Activated CD4-positive, alpha-beta memory T cell treated with anti-CD3 and anti-CD28 coated beads, Interleukin-2, amount 10 ng/mL, durations not matched to agents 7 days and 5 days (primary cell): ENCODE measurements at places on chromosomes 16 and 17. TPM values are rescaled to one million over a fixed set of nuclear protein-coding genes. Genes with fewer than 3 reads are reported as not detected.
A peak's percentile ranks its signal among the peaks of the same experiment; 100 is the strongest.

DNA sequence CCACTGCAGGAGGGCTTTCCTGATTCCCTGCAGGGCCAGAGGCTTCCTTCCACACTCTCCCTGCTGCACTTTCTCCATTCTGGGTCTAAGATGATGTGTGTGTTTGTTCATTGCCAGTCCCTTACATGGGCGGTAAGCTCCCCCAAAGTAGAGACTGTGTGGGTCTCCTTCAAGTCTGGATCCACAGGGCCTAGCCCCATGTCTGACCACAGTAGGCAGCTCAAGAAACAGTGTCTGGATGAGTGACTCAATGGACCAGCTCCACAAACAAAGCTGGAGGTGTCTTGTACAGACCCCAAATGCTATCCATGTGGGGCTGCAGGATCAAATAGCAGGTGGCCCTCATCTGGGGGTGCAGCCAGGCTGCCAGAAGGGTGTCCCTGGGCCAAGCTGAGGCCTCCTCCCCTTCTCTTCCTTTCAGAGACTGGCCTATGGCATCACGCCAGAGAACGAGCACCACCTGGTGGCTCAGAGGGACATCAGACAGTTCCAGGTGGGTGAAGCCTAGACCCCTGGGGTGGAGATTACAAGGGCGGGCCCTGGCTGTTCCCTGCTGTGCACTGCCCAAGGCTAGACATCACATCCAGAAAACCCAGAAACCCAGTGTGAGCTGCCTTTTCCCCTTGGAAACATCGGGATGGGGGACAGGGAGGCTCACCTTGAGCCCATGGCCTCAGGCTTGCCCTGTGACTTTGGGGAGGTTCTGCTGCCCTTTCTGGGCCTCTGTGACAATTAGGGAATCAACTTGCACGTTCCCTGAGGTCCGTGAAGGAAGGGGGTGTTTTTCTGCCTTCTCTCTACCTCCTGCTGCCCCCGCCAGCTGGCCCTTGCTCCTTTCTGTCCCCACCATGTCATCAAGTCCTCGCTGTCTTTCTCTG, 45.9 kb downstream of the SLC6A2 start:
- peak; percentile 46 for DNase-seq

GRCh38 chr16:918741-919657, 51.8 kb downstream of the LMF1 start:
- no peak for DNase-seq

DNA sequence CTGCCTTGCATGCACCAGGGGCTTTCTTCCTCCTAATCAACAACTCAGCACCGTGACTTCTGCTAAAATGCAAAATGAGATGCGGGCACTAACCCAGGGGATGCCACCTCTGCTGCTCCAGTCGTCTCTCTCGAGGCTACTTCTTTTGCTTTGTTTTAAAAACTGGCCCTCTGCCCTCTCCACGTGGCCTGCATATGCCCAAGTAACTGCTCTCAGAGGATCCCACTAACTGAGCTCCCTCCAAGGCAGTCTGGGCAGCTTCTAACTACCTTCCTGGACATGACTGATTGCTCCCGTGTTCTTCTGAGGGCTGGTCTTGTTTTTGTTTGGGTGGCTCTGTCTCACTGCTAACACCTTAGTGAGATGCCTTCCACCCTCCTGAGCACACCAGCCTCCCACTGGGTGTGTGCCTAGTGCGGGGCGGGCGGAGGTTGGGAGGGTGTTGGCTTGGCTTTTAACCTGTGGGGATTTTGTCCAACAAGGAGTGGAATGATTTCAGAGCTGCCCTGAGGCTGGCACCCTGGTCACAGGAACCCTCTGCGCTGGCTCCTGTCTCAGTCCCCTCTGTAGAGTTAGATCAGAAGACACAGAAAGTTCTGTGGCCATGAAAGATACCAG, 8.9 kb upstream of the LGALS9 start:
- no peak for DNase-seq

DNA sequence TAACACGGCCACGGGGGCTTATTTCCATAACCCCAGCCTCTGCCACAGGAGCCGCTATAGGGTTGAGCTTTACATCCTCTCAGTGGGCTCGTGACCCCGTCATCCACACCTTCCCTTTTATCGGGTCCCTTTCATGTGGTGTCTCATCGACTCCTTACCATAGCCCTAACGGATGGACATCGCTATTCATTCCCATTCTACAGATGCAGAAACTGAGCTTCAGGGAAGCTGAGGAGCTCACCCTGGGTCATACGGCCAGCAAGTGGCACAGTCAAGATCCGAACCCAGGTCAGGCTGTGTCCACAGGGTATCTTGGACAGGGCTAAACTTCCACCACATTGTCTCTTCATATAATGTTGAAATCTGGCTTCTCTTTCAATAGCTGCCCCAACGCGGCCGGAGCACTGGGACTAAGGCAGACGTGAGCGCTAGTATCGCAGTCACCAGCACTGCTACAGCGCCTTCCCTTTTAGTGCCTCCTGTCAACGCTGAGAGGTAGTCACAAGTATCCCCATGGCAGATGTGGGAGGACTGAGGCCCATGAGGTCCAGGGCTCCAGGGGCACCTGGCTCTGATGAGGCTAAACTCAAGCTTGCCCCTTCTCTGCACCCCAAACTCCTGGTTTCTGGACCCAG, 50.8 kb downstream of the SOCS1 start:
- no peak for DNase-seq

- DNase-seq, result no peak
These were observed 52.2 kb upstream of the STH start for GRCh38 chr17:45946841-45947256.

- DNase-seq, result no peak
These were observed 236.1 kb upstream of the TNRC6C start for GRCh38 chr17:77722366-77722765.

GRCh38 chr17:50211249-50212120, 10.1 kb upstream of the COL1A1 start:
- no peak for DNase-seq

DNA sequence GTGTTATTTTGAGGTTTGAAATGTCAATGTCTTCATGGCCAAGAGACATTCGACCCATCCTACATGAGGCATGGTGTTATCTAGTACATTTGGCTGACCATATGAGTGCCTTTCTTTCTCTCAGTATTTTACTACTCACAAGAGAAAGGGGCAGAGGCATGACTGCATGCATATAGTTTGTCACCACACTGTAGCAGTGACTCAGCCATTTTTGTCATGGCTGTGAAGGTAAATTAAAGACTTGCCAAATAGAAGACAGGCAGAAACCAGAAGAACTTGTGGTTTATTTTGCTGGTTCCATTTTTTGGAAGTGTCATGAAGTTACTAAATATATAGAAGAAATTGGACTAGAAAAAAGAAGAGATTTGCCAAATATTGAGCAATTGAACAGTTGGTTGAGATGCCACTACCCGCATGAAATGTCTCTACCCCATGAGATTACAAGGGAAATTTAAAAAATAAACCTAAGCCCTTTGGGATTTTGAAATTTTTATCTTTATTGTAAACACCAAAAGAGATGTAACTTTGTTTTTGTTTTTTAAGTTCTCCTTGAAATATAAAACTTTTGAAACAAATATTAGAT, 170.3 kb downstream of the CHD9 start:
- no peak for DNase-seq

- no peak for DNase-seq
These were observed 11.7 kb downstream of the RHBDL3 start for GRCh38 chr17:32277284-32277683.

GRCh38 chr17:27669850-27670249, 38.9 kb downstream of the LGALS9 start:
- DNase-seq, result no peak

DNA sequence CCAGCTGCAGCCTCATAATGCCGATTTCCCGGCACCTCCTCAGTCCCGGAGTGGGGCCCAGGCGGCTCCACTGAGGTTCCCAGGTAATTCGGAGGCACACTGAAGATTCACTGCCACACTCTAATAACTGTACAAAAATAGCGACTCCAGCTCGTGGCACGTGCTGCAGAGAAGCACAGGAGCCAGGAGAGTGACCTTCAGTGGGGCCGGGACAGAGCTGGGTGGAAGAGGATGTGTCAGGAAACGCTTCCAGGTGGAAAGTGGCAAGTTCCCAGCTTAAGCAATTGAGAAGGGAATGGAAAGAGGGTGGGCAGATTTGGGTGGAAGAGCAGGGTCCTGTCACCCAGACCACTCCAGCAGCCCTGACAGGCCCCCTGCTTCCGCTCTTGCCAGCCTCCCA, 3.1 kb upstream of the TRAP1 start:
- DNase-seq, result no peak

GRCh38 chr16:18948372-18949020, 22.3 kb upstream of the SMG1 start:
- DNase-seq, result no peak

DNA sequence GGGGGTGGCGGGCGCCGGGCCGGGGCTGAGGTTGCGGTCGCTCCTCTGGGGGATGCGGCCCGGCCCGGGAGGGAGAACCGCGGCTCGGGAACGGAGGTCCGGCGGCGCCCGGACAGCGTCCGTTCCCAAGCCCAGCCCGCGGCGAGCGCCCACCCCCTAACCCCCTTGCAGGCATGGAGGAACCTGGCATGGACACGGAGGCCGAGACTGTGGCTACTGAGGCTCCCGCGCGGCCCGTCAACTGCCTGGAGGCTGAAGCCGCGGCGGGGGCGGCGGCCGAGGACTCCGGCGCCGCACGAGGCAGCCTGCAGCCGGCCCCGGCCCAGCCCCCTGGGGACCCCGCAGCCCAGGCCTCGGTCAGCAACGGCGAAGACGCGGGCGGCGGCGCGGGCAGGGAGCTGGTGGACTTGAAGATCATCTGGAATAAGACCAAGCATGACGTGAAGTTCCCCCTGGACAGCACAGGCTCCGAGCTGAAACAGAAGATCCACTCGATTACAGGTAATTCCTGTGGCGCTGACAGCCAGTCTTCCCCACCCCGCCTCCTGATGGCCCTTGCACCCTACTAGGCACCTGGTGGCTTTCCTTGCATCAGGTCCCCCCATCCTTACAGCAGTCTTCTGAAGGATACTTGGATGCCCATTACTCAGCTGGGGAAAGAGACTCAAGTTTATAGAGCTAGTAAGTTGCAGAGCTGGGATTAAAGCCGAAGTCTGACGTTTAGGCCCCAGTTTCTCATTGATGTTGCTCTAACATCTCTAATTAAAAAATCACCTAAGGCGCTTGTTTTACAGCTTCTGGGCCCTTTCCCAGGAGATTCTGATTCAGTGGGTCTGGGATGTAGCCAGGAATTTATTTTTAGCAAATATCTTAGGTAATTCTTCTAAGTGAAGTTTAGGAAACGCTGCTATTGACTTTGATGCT, 514 bp downstream of the UBFD1 start:
- DNase-seq, result peak; percentile 28

DNA sequence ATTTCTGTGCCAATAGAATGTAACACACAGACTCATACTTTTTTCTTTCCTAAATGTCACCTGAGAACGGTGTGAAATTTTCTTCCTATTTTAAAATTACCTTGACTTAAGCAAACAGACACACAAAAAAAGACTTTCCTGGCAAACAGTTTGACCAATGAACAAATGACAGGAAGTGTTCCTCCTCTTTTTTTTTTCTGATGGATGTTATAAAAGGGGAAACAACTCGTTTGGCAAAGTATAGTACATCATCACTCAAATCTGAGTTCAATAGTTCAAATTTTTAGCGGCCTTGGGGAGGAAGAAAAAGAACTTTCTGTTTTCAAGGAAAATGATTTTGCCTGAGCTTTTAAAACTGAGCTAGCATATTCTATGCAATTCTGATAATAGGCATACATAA, 19.8 kb downstream of the HS3ST3A1 start:
- DNase-seq, result no peak

- no peak for DNase-seq
These were observed 7.1 kb upstream of the SLC5A11 start for GRCh38 chr16:24838554-24839266.

DNA sequence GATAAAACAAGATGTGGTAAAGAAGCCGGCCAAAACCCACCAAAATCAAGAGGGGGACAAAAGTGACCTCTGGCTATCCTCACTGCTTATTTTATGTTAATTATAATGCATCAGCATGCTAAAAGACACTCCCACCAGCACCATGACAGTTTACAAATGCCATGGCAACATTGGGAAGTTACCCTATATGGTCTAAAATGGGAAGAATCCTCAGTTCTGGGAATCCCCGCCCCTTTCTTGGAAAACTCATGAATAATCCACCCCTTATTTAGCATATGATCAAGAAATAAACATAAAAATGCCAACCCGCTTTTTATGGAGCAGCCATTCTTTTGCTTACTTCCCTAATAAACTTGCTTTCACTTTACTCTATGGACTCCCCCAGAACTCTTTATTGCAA, 25.6 kb downstream of the CMTR2 start:
- no peak for DNase-seq

DNA sequence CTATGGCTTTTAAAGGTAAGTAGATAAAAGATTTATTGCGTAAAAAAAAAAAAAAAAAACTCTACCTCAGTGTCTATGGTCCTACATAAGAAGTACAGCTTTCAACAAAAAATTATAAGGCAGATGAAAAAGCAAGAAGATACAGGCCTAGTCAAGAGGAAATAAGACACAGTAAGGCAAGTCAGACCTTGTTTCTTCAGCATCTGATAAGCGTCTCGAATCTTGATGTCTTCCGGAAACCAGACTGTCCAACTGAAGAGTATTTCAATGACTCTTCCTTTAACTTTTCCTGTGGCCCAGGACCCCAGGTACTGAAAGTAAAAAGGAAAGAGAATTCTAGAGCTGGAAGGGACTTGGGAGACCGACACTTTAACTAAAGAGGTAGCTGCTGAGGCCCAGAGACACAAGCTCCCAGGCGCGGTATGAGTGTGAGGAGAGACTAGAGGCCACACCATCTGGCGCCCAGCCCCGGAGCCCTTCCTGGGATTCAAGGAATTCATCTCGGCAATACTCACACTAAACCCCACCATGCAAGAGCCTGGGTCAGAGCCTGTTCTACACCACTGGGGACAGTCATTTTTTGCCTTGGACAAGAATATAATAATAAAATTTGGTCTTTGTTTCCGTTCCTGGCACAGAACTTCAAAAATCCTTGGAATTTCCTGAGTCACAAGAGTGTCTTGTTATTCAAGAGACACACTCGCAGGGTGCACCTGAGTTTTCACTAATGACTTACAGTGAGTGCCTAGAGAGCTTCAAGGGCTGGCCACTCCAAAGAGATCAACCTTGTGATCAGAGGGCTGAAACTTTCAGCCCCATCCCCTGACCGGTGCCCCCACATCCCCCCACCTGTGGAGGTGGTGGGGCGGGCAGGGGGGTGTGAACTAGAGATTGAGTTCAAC, 18.6 kb downstream of the GGA2 start:
- no peak for DNase-seq

DNA sequence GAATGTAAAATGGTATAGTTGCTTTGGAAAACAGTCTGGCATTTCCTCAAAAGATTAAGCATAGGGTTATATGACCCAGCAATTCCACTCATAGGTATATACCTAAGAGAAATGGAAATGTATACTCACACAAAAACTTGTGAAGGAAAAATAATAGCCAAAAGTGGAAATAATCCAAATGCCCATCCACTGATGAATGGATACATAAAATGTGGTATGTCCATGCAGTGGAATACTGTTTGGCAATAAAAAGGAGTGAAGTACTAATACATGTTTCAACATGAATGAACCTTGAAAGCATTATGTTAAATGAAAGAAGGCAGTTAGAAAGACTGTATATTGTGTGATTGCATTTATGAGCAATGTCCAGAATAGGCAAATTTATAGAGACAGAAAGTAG, 25.1 kb downstream of the NUP93 start:
- no peak for DNase-seq

- DNase-seq, result peak; percentile 53
These were observed 56.2 kb downstream of the PRMT7 start for GRCh38 chr16:68367030-68367429.

PABPN1L gene
- total RNA-seq, result not detected

CRHR1 gene
- not detected for total RNA-seq

CTRL gene
- 5.0 TPM for total RNA-seq

ARL5C gene
- not detected for total RNA-seq

CLEC3A gene
- not detected for total RNA-seq

CNEP1R1 gene
- total RNA-seq, result 30.1 TPM

PIRT gene
- total RNA-seq, result not detected

TEX14 gene
- 0.85 TPM for total RNA-seq

CCL4L2 gene
- 3.6 TPM for total RNA-seq
